ENCODE measurements at places on chromosomes 4 and X.
A peak's percentile ranks its signal among the peaks of the same experiment; 100 is the strongest.

GRCh38 chrX:132924426-132924825 lies 34.0 kb downstream of the HS6ST2 start:
- DNase-seq: no peak

GRCh38 chr4:20422398-20422797 lies 170.7 kb downstream of the SLIT2 start:
- no peak for DNase-seq

DNA sequence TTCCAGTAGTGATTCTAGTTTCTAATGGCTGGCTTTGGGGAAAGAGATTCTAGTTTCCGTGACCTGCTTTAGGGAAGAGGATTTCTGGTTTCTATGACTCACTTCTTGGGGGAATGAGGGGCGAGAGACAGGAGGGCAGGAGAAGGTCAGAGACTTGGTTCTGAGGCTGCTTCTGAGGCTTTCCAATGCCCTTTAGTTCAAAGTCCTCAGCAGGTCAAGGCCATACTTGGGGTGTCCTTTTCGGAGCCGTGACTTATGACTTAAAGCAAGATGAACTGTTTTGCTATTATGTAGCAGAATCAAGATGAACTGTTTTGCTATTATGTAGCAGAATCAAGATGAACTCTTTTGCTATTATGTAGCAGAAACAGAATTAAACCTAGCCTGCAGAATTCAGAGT lies 52.2 kb upstream of the TLR3 start:
- no peak for DNase-seq

DNA sequence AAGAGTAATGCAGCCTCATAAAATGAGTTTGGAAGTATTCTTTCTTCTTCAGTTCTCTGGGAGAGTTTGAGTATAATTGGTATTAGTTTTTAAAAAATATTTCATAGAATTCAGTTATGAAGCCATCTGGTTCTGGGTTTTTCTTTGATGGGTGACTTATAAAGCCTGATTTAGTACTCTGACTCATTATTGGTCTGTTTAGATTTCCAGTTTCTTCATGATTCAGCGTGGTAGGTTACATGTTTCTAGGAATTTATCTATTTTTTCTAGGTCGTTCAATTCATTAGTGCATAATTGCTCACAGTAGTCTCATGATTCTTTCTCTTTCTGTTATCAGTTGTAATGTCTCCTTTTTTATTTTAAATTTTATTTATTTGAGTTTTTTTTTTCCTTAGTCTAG lies 111.2 kb downstream of the CEP44 start:
- no peak for DNase-seq

DNA sequence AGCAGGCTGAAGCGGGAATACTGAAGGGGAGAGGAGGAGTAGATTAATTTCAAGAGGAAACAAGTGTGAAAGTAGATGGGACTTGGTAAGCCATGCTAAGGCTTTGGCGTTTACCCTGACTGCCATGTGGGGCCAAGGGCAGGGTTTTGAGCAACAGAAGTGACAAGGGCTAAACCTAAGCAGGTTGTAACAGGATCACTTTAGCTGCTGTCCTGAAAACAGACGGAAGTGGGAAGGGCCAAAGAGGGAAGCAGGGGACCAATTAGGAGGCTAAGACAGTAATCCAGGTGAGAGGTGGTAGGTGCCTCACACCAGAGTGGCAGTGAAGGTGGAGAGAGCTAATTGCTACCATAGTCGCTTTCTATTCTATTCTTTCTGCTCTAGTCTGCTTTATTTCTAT lies 166.5 kb downstream of the PJA1 start:
- no peak for DNase-seq

DNA sequence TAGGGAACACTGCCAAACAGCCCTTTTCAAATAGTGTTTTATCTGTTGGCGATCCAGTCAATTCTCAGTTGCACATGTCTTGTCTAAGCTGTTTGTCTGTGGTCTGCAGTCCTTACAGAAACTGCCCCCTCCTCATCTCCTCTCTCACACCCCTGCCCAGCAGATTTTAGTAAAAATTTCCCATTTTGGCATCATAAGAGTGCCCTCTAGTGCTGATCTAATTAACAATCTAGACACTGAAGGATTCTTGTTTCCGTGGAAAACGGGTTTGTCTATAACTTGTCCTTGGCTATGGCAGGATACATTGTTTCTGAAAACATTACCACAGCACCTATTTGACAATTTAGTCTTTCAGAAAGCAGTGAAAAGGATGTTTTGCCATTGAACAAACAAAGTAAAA lies 227.2 kb upstream of the MBNL3 start:
- DNase-seq: no peak

DNA sequence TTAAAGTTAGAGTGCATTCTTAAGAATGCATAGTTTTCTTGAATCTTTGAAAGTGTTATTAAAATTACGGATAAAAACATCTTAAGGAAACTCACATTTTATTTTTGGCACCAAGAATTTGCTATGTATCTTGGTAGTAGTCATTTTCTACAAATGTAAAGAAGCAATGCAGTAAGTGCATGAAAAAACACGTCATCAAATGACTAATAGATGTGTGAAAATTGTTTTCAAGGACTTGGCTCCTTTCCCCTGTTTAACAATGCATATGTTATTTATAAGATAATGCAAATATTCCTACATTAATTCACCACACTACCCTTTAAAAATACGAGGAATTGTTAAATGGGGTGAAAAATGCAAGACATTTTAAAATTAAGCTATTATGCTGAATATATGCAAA lies 461.2 kb upstream of the PCDH7 start:
- peak; percentile 1 for DNase-seq

GRCh38 chr4:185817403-185817818 lies 5.4 kb upstream of the SORBS2 start:
- DNase-seq: no peak
